ENCODE measurements at places on chromosomes 3 and 15.

DNA sequence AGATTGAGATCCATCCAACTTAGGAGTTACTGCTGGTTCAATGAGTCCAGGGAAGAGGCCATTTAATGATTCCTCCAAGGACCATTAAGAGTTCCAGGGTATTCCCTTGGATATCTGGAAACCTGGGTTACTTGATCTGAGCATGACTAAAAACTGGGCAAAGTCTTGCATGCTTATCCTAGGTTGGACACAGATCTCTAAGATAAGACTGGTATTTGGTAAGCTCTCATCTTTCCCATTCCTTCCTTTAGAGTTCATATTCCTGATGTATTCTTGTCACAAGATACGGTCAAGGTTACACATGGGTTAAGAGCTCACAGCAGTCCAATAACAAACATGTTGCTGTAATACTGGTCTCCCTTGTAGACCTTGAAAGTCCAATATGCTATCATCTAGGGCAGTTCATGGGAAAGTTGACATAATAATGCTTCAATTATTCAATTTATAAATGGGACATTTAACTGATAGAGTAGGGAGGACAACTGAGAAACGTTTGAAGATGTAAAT is 301.7 kb downstream of the TIGIT start:
- H3K4me1 ChIP-seq = no peaks in the 10 kb centered on the region
- no peak overlapping the region for H3K4me3 ChIP-seq
- H3K36me3 ChIP-seq = no peaks in the 10 kb centered on the region

DNA sequence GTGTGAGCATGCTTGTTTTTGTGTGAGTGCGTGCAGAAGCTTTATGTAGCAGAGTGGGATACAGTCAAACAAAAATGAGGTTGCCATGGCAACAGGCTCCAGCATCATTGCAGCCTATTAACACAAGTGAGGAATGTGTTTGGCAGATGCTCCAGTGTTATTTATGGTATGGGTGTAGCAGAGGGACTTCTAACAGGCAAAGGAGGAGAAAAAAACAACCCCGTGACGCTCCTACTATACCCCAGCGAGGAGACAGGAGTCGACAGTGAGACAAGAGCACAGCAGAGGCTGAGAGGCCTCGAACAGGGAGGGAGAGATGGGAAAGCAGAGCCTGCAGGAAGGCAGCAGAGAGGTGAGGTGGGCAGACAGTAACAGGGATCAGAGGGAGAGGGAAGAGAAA is 4.9 kb downstream of the ADCY5 start:
- peaks cover 1% of the 10 kb centered on the region for H3K4me1 ChIP-seq
- H3K36me3 ChIP-seq = no peaks in the 10 kb centered on the region
- no peak overlapping the region for H3K4me3 ChIP-seq
- H3K27ac ChIP-seq = no peak overlapping the region

- H3K27ac ChIP-seq = peak overlapping the region; percentile 98
- H3K36me3 ChIP-seq = peaks cover 47% of the 10 kb centered on the region
- H3K4me1 ChIP-seq = peaks cover 47% of the 10 kb centered on the region
- no peaks in the 10 kb centered on the region for H3K27me3 ChIP-seq
- H3K4me3 ChIP-seq = peak overlapping the region; percentile 91
These were observed 20.5 kb downstream of the ATRIP start for GRCh38 chr3:48467110-48467454.

DNA sequence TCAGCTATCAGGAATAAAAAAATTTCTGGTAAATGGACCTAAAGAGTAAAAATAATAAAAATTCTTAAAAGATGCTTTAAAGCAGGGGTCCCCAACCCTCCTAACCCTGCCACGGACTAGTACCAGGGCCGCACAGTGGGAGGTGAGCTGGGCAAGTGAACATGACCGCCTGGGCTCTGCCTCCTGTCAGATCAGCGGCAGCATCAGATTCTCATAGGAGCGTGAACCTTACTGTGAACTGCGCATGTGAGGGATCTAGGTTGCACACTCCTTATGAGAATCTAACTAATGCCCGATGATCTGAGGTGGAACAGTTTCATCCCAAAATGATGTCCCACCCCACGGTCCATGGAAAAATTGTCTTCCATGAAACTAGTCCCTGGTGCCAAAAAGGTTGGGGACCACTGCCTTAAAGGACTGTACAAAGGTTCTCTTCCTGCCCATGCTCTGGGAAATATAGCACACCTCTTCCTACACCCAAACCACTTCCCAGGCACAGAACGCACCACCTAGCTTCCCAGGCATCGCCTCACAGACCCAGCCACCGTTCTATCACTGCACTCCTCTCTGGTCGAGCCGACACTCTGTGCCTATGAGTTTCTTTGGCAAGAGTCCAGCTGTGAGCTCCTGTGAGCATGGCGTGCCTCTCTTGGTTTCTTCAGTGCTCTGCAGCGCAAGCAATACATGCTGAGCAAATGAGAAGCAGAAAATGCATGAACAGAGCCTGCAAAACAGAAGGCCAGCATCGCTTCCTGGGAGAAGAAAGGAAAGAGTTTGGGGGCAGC is 104.9 kb downstream of the OCA2 start:
- no peak for DNase-seq
- H3K36me3 ChIP-seq = no peaks in the 10 kb centered on the region
- peaks cover 7% of the 10 kb centered on the region for H3K27me3 ChIP-seq
- H3K4me3 ChIP-seq = no peak overlapping the region
- H3K27ac ChIP-seq = no peak overlapping the region
- no peaks in the 10 kb centered on the region for H3K4me1 ChIP-seq

DNA sequence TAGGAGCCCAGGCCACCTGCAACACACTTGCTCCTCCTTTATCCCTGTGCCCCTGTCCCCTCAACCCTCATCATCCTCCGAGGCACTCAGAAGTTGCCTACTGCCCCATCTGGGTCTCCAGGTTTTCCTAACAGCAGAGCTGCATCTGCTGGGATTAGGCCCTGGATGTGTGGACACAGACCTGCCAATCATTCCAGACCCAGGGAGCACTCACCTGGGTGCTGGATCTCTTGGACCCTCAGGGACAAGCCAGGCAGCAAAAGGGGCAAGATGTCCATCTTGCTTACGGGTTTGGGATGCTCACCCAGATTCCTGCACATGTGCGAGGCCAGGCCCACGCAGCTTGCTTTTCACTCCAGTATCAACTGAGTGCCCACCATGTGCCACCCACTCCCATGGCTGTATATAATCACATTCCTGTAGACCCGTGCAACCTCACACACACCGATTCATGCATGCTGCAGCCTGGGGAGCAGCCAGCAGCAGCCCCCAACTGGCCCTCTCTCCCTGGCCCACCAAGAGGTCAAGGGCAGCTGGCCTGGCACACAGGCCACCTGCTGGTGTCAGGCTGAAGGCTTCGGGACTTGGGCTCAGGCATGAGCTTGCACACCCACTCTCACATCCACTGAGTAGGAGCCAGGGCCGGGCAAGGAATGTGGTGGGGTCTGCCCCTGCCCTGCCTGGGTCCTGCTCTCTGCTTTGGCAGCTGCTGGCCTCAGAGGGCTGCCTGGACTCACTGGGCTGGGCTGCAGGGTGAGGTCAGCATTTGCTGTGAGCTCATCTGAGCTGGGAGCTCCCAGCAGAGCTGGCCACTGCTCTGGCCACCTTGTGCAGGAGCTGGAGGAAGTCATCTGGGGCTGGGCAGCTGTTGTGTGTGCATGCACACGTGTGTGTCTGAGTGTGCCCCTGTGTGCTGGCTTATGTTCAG is 14.9 kb downstream of the PRKCD start:
- H3K4me1 ChIP-seq = peaks cover 17% of the 10 kb centered on the region
- no peak overlapping the region for H3K4me3 ChIP-seq
- no peak overlapping the region for H3K27ac ChIP-seq
- peaks cover 51% of the 10 kb centered on the region for H3K36me3 ChIP-seq

DNA sequence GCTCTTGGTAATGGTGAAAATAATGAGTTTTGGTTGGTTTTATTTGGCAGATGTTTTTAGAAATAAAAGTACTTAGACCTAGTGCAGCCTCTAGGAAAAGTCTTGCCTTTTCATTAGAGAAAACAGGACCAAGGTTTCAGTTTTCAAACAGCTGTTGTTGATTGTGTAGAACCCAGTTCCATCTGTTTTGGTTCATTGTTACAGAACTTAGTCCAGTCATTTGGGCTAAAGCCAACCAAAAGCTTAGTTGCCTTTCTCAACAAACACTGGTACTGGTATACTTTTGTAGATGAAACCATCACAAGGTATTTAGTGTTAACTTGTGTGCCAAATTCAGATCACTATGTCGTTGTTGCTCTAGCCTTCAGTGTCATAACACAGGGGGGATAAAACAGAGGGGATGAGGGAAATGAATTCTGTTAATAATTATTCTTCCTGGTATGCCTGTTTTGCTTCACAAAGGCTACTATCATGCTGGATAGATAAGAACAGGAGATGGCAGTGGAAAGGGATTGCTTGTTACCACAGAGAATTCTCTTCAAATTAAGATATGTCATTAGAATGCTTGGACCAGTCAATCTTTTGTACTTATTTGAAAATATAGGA is 12.6 kb upstream of the APH1B start:
- H3K27ac ChIP-seq = no peak overlapping the region
- H3K4me1 ChIP-seq = no peaks in the 10 kb centered on the region
- DNase-seq = no peak
- no peak overlapping the region for H3K4me3 ChIP-seq
- H3K27me3 ChIP-seq = no peaks in the 10 kb centered on the region
- peaks cover 66% of the 10 kb centered on the region for H3K36me3 ChIP-seq

- H3K27ac ChIP-seq = no peak overlapping the region
- no peak for DNase-seq
- no peak overlapping the region for H3K4me3 ChIP-seq
- H3K27me3 ChIP-seq = no peaks in the 10 kb centered on the region
- no peaks in the 10 kb centered on the region for H3K36me3 ChIP-seq
These were observed 29.1 kb downstream of the HDAC11 start for GRCh38 chr3:13509059-13509815.

DNA sequence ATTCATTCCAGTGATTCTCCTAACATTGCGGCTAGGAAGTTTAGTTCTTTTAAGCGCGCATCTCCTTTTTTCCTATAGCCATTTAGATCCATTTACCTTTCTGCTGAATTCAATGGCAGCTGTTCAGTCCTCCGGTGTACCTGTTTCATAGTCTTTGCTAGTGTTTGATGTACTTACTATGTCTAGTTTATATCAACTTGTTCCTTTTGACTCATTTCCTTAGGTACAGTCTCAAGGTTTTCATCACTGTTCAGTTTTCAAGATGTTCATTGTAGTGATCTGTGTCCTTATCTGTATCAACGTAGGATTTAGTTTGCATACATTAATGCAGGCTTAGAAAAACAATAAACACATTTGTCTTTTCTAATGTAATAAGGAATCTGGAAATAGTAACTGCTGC is 59.0 kb upstream of the MBNL1 start:
- no peak overlapping the region for H3K4me3 ChIP-seq
- H3K27ac ChIP-seq = no peak overlapping the region
- H3K36me3 ChIP-seq = peaks cover 2% of the 10 kb centered on the region
- no peak for DNase-seq

DNA sequence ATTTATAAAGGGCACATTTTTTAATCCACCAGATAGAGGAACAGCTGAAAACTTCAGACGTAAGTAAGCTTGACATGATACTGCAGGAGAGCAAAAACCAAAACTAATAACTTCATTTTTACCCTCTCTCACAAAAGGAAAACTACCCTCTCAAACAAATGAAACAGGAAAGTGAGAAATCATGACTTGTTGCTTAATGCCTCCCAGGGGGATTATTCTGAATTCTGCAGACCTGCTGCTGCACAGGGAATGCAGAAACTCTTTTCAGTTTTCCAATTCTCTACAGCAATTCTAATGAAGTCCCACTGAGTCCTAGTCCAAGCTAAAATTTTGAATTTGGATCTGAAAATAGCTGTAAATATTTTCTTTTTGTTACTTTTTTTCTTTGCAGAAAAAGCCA is 637.1 kb upstream of the CCDC54 start:
- no peak for DNase-seq
- no peaks in the 10 kb centered on the region for H3K4me1 ChIP-seq
- H3K36me3 ChIP-seq = peaks cover 3% of the 10 kb centered on the region
- H3K27me3 ChIP-seq = no peaks in the 10 kb centered on the region
- H3K27ac ChIP-seq = no peak overlapping the region
- no peak overlapping the region for H3K4me3 ChIP-seq

GRCh38 chr3:69008980-69009379 is 4.5 kb downstream of the EOGT start:
- no peak for DNase-seq
- H3K4me1 ChIP-seq = peaks cover 38% of the 10 kb centered on the region
- H3K27ac ChIP-seq = peak overlapping the region; percentile 45
- no peaks in the 10 kb centered on the region for H3K27me3 ChIP-seq

DNA sequence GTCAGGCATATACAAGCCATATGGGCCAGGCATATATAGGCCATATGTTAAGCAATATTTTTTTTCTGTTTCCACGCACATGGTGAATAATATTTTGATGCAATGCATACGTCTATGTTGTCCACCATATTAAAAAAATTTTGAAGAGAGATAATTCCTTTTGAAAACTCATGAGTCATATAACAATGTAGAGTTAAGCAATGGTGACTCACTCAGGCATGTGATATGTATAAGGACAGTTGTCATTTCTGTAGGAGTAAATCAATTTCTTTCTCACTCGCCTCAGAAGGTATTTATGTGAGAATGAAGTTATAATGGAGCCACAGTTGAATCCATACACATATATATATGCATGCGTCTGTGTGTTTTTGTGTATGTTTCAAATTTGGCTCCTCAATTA is 272.6 kb downstream of the EPHA3 start:
- no peak overlapping the region for H3K4me3 ChIP-seq
- H3K36me3 ChIP-seq = no peaks in the 10 kb centered on the region
- no peak overlapping the region for H3K27ac ChIP-seq
- H3K27me3 ChIP-seq = no peaks in the 10 kb centered on the region
- DNase-seq = no peak
- H3K4me1 ChIP-seq = no peaks in the 10 kb centered on the region

- H3K4me1 ChIP-seq = no peaks in the 10 kb centered on the region
- no peak overlapping the region for H3K4me3 ChIP-seq
- no peaks in the 10 kb centered on the region for H3K27me3 ChIP-seq
- no peaks in the 10 kb centered on the region for H3K36me3 ChIP-seq
These were observed 54.5 kb upstream of the TGFBR2 start for GRCh38 chr3:30551927-30552326.

DNA sequence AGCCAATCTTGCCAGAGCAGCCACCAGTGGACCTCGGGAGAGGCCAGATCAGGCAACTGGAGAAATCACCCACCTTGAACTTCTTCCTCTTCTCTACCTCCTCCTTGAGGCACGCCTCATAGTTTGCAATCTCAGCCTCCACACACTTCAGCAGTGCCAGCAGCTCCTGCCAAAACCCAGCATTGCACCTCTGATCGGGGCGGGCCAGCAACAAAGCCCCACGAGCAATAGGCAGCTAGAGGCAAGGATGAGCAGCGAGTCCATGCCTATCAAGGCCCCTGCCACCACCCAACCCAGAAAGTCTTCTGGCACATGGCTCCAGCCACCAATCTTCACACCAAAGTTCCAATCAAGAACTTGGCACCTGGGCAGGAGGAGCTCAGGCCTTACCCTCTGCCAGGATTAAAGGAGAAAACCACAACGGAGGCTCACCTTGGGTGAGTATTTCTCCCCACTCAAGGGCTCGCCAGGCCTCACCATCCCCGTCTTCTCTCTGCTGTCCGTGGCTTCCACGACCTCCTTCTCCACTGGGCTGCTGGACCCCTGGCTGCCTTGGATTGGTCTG is 42.1 kb downstream of the SEMA3G start:
- no peak for DNase-seq
- H3K36me3 ChIP-seq = peaks cover 80% of the 10 kb centered on the region
- no peak overlapping the region for H3K4me3 ChIP-seq

Data from effector memory CD8-positive, alpha-beta T cell (primary cell).